Left kidney (tissue), 8 donors: ENCODE measurements at places on chromosomes 1 and 21. TPM values are rescaled to one million over a fixed set of nuclear protein-coding genes. Genes with fewer than 3 reads are reported as not detected.

Gene OR2L8
- polyA plus RNA-seq = not detected

Gene HEYL
- polyA plus RNA-seq = 20.6 TPM

- no peak for DNase-seq
These were observed 7.0 kb upstream of the CELSR2 start for GRCh38 chr1:109242387-109242786.

GRCh38 chr21:18759267-18759666, 355.7 kb upstream of the TMPRSS15 start:
- DNase-seq = no peak

DNA sequence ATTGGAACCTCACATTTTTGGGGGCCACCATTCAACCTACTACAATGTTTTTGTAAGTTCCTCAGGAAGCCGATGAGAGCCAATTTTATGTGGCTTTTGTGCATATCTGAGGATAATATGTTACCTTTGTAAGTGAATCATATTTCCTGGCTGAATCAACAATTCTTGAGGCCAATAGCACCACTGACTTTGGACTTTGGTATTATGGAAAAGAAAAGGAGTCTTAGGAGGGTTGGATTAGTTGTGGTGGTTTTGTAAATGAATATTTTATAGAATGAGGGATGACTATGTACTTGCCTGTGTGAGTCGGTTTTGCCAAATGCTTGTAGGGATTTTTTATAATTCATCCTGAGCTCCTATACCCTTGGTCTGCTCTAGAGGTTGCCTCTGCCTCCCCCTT, 181.5 kb upstream of the HMGB4 start:
- no peak for DNase-seq
